Activated CD4-positive, alpha-beta T cell treated with anti-CD3 and anti-CD28 coated beads for 1 hour (primary cell): ENCODE measurements at places on chromosomes 16 and 17.

DNA sequence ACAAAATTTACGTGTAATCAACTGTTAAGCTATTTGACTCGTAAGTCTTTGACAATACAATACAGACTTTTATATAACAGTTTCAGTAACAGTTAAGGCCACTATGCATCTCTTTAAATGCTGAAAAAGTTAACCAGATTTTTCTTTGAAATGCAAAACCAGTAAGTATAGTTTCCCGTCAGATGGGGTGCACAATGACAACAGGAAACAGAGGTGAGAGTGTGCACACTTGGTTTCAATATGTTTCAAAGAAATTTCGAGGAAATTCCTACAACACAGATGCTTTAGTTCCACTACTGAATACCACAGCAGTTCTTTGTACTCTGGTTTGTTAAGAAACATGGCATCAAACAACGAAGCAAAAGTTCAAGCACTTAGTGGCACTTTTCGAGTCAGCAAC lies 48.4 kb downstream of the RNF157 start:
- DNase-seq = no peak

- DNase-seq = peak; percentile 46
Measured at GRCh38 chr17:42276359-42276608, at the start of gene STAT5B. STAT5B (minus strand) TSS chr17:42276391; CDS start chr17:42232127, 44,264 bp downstream.

GRCh38 chr16:89210904-89211515 lies 6.5 kb upstream of the ZNF778 start:
- no peak for DNase-seq

- no peak for DNase-seq
Measured at GRCh38 chr17:30347488-30347887, 13.6 kb upstream of the TMIGD1 start.

GRCh38 chr17:52157603-52158449 lies 688 bp downstream of the CA10 start:
- no peak for DNase-seq

GRCh38 chr16:53741546-53741945 lies 37.6 kb downstream of the FTO start:
- DNase-seq = no peak

GRCh38 chr16:47787696-47788095 lies 326.6 kb downstream of the PHKB start:
- no peak for DNase-seq

DNA sequence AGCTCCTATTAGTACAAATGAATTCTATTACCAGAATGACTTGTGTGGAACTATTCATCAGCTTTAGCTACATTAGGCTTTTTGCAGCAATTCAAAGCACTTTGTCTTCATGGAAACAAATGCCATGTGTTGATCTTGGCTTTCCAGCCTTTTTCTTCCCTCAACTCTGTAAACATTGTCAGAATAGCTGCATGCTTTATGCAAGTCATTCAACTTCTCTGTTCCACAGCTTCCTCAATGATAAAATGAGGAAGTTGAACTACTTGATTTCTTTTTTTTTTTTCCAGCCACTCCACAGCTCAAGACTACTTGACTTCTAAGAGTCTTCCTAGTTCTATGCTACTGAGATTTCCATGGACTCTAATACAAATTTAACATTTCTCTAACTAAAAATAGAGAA lies 41.1 kb downstream of the KIAA0753 start:
- no peak for DNase-seq

GRCh38 chr16:1933097-1933661 lies 9.8 kb downstream of the MSRB1 start:
- DNase-seq = no peak

DNA sequence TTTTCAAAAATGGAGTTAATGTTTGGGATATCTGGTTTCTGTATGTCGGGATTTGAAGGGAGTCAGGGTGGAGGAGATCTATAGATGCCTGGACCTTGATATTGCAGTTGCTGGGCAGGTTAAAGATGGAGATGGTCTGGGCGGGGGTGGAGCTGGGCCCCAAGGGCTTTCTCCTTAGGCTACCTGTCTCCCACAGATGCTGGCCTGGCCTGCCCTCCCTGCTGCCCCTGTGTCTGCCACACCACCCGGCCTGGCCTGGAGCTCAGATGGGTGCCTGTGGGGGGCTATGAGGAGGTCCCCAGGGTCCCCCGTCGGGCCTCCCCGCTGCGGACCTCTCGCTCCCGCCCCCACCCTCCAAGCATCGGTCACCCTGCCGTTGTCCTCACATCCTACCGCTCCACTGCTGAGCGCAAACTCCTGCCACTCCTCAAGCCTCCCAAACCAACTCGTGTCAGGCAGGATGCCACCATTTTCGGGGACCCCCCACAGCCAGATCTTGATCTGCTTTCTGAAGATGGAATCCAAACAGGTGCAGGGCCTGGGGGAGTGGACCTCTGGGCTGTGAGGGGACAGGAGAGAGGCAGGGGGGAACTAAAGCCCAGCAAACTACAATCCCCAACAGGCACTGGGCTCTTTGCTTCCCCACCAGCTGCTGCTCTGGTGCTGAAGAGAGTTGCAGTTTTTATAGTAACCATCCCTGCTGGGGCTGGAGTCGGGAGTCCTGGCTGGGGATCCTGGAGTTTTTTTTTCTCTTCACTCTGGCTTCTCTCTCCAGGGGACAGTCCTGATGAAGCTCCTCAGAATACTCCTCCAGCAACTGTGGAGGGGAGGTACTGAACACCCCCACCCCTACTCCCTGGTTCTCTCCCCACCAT lies 2.9 kb downstream of the ARHGEF15 start:
- DNase-seq = no peak

DNA sequence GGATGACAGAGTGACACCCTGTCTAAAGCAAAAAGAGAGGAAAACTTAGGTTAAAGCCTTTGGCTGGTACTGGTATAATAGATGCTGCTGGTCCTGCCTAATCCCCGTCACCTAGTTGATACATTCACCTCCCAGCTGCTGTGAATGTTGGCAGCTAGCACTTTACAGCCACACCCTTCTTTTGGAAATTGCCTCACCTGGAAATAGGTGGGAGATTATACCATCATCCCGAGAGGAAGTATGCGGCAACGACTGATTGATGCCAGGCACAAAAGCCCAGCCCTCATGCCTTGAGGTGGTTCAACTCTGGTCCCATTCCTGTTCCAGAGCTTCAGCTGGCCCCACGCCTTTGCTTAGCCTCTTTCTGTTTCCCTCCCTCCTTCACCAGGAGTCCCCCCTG lies 53.2 kb upstream of the SIAH1 start:
- DNase-seq = no peak

- DNase-seq = no peak
Measured at GRCh38 chr17:39193346-39193745, 4.1 kb downstream of the CACNB1 start.
